Stimulated activated naive CD4-positive, alpha-beta T cell treated with Interleukin-2 at 50 U/mL for 16 hours (primary cell): ENCODE measurements at places on chromosomes 16 and 17.

DNA sequence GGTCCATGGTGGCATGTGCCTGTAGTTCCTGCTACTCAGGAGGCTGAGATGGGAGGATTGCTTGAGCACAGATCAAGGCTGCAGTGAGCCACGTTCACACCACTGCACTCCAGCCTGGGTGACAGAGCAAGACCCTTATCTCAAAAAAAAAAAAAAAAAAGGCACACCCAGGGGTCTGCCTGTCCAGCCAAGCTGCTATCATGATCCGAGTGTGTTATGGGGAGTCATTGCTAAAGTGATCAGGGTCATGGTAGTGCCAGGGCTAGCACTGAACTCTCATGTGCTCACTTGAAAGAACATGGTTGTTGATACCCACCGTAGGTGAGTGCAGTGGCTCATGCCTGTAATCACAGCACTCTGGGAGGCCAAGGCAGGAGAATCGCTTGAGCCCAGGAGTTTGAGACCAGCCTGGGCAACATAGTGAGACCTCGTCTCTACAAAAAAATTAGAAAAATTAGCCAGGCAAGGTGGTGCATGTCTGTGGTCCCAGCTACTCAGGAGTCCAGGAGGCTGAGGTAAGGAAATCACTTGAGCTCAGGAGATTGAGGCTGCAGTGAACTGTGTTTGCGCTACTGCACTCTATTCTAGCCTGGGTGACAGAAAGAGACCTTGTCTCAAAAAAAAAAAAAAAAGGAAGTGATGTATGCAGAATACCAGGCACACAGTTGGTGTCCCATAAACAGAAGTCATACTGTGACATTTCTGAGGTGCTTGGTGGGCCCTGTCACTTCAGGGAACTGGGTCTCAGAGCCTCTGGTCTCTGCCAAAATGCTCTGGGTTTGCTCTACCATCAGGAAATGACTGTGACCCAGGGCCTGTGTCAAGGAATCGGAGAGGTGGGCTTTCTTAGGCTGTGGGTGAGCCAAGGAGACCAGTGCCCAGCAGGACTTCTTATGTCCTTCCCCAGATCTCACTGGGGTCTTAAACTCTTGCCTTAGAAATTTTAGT, 2.2 kb downstream of the PRM1 start:
- no peak for DNase-seq

DNA sequence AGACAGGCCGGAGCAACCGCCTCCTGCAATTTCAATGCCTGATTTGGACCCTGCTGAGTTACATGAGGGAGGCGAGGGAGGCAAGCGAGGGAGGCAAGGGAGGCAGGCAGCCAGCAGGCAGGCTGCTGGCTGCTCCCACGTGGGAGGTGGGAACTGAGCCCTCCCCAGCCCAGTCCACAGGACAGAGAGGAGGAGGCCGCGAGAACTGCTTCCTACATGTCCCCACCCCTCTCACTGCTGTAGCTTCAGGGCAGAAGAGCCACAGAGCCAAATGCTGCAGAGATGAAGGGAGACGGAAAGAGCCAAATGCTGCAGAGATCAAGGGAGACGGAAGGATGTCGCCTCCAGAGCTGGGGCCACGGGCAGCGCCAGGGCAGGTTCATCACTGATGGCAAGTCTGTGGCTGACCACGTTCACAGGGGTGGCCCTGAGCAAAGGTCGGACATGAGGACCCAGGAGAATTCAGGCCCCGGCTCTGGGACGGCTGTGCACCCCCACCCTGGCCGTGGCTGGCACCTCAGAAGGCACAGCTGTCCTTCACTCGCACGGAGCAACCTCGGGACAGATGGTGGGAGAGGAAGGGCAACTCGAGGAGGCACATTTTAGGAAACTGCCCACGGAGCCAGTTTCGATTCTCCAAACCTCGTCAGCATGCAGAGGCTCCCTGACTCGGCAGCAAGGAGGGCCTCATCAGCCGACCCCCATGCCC, 21.5 kb downstream of the RPH3AL start:
- DNase-seq = no peak

GRCh38 chr17:77474292-77474988, 333.7 kb downstream of the SEC14L1 start:
- DNase-seq = no peak

- DNase-seq = no peak
These were observed 17.0 kb downstream of the BCL7C start for GRCh38 chr16:30876867-30877266.

- DNase-seq = no peak
These were observed 17.4 kb downstream of the RPA1 start for GRCh38 chr17:1847191-1847590.

DNA sequence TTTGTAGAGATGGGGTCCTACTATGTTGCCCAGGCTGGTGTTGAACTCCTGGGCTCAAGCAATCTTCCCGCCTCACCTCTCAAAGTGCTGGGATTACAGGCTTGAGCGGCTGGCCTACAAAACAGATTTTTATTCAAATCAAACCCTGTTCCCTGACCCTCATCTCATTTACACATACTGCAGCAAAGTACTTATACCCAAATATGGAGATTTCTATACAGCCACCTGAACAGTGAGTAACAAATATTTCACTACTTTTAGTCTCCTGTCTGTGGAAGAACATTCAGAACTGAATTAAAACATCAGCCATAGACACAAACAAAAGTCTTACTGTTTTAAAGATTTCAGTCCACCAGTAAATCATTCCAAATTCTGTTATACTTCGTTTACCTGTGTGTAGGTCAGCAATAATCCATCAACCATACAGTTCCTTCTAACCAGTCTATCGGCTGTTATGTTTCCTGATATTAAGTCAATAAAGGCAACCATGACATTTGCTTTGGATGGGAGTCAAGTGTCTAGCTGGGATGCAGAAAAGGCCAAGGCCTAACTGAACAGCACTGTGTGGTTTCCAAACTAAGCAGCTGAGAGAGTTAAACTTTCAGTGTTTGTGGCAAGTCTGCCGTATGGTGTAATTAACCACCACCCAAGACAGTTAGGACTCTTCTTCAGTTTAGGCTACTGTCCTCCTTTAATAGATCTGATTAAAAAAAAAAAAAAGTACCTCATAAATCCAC, 22.3 kb downstream of the ERN1 start:
- DNase-seq = no peak

GRCh38 chr17:27569257-27569722, 61.7 kb upstream of the LGALS9 start:
- DNase-seq = peak; percentile 61

DNA sequence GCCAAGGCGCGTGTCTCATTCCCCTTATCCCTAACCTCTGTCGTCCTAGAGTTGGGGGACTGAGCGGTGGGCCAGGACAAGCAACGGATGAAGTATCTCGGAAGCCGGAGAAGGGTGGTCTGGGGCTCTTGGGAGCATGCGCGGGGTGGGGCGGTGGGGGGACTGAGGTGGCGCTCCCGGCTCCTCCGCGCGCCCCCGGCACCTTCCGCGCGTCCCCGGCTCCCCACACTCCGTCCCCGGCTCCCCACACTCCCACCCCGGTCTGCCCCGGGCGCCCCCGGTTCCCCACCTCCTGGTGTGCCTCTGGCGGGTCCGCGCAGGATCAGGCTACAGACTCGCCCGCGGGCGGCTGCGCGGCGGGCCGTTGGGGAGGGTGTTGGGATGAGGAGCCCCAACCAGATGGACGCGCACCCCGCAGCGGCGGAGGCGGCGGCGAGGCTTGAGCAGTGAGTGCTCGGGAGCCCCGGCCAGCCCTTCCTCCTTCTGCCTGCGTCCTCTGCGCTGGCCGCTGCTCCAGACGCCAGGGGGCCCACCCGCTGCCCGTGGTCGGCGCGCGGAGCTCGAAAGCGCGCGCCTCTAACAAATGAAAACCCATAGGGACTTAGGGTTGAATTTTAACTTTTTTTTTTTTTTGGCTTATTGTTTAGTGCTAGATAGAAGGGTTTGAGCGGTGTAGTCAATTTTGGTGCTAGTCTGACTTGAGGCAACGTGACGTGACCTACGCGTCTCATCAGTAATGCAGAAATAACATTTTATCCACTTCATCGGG, 5.6 kb upstream of the CRYM start:
- DNase-seq = no peak

- peak; percentile 3 for DNase-seq
These were observed 243.2 kb upstream of the GSE1 start for GRCh38 chr16:85369741-85370528.

DNA sequence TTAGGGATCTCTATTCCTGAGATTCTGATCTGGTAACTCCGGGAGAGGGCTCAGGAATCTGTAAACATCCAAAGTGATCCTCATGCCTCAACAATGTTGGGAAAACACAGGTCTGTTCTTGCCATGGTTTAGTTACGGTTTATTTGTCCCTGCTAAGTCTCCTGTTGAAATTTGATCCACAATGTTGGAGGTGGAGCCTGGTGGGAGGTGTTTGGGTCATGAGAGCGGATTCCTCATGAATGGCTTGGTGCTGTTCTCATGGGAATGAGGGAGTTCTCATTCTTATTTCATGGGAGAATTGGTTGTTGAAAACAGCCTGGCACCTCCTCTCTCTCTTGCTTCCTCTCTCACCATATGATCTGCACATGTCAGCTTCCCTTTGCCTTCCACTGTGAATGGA, 608.6 kb upstream of the GOT2 start:
- no peak for DNase-seq

DNA sequence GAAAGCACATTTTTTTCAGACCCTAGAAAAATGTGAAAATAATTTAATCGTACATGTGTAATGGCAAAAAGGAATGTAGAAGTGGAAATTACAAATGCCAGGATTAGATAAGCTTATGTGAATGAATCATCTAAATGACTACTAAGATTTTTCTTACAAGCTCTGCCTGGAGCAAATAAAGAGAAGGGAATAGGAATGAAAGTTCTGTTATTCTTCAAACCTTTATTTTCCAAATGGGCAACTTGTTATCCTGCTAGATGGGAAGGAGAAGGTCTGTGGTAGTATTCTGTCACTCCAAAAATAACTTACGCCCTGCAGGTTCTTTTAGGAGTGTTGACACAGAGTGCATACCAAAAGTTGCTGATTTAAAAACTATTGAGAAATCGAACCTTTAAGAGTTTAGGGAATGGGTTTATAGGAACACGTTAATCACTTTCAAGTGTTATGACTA, 9.7 kb downstream of the CTCF start:
- no peak for DNase-seq

DNA sequence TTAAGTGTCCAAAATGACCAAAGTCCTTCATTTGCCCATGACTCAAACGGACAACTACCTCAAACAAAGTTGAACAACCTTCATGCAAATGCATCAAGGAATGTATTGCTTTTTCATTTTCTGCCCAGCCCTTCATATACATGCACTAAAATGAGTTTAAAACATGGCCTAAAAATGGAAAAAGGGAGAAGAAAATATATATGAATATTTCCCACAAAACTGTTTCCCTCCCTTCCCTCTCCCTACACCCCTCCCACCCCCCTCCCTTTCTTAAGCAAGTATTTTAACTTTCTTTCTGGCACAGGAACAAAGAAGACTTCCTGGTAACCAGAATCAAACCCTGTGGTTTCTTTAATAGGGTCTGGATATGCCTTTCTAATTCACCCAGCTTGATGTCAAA, 5.5 kb upstream of the FBXL20 start:
- no peak for DNase-seq

DNA sequence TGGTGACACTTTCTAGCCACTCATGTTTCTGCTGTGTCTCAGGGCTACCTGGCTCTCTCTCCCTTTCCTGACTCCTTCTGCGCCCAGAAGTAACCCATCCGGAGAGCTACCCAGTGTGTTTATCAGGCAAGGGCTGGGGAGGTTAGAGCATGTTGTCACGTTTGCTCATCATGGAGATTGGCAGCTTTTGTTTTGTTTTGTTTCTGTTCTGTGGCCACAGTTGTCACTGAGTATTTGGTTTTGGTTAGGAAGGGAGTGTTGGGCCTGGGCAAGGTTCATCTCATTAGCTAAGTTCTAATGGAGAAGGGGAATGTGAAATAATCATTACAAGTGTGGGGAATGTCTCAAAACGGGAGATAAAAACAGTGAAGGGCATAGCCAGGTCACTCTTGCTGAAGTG, 390.8 kb downstream of the CPPED1 start:
- no peak for DNase-seq

DNA sequence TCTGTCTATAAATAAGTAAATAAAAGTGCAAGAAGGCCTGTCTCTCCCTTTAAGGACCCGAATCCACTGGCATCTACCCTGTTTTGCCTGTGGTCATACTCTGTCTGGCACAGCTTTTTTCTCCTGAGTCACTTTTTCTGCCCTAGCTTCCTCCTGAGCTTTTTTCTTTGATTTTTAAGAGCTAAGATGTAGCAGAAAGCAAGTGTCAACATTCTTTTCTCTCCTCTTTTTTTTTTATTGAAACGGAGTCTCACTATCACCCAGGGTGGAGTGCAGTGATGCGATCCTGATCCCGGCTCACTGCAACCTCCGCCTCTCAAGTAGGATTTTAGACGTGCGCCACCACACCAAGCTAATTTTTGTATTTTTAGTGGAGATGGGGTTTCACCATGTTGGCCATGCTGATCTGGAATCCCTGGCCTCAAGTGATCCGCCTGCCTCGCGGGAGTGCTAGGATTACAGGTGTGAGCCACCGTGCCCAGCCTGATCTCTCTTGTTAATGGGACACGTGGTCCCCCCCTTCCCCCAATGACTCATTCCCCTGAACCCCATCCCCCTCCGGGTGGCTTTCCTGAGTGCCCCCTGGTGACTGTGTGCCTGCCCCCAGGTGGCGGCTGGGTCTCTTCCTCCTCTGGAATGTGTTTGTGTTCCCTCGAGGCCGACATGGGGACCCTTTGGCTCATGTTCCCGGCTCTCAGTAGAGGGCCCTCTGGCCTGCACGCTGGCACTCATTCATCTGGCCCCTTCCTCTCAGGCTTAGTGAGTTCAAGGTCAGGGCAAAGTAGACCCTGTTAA, 14.2 kb downstream of the C16orf90 start:
- DNase-seq = no peak

DNA sequence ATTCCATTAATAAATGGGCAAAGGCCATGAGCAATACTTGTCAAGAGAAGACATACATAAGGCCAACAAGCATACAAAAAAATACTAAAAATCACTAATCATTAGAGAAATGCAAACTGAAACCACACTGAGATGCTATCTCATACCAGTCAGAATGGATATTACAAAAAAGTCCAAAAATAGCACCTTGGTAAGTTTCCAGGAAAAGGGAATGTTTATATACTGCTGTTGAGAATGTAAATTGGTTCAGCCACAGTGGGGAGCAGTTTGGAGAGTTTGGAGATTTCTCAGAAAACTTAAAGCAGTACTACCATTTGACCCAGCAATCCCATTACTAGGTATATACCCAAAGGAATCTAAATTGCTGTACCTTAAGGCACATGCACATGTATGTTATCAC, 467.7 kb downstream of the CDH11 start:
- no peak for DNase-seq

- no peak for DNase-seq
These were observed 22.3 kb upstream of the PLCG2 start for GRCh38 chr16:81756615-81757356.
